ENCODE measurements at places on chromosomes 12 and 14.

DNA sequence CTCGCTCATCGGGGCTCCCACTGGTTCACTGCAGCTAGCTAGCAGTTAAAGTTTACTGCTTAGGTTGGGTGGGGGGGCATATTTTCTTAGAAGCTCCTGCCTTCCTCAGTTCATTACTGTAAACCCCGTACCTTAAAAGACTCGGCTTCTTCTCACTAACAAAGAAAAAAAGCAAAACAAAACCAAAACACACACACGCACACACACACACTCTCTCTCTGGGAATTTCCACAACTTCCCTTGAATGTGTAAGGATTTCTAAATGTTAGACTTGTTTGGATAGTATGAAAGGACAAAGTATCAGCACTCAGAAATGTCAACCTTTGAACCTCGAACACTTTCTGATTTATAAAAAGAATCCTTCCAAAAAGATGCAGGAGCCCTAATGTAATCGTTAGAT is 927 bp downstream of the PTHLH start:
- DNase-seq: no peak

DNA sequence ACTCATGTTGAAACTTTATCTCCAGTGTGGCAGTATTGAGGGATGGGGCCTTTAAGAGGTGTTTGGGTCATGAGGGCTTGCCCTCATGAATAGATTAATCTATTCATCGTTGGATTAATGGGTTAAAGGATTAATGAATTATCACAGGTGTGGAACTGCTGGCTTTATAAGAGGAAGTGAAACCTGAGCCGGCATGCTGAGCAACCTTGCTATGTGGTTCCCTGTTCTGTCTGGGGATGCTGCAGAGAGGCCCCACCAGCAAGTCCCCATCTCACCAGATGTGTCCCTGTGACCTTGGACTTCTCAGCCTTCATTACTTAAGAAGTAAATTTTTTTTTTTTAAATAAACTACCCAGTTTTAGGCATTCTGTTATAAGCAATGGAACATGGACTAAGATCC is 109.6 kb downstream of the DYRK2 start:
- DNase-seq: no peak

DNA sequence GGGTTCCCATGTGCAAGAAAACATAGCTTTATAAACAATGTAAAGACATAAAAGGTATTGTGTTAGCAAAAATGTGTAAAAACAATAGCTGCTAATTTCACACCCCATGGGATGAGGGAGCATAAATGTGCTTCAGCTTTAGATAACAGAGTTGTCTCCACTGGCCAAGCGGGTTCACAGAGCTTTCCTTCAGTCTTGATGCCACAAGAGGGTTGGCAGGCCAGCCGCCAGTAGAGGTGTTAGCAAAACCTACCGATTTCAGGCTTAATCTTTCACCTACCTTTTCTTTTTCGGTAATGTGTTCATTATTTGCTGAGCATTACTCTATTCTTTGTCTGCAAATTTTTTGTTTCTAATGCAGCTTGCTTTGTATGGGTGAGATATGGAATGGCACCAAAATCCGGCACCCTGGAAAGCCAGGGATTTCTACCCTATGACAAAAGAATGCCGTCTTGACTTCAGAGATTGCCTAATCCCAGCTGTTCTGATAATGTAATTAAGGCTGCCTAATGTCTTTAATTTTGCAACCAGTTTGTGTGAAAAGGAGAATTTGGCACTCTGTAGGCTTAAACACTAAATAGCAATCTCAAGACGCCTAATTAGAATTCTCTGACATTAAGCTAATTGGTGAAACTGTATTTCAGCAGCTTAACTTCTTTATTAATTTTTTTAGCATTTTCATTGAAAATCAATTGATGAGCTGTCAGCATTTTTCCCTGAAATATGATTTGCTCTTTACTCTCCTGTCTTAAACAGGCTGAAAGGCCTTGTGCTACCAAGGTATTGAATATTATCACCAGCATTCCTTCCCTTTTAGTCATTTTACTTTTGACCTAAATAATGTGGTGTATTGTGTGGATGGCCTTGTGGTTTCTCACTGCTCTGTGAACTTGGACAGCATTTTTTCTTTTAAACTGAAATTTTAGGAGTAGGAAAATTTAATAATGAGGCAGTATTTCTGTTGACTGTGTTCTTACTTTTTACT is 60.7 kb downstream of the POLR3B start:
- no peak for DNase-seq

DNA sequence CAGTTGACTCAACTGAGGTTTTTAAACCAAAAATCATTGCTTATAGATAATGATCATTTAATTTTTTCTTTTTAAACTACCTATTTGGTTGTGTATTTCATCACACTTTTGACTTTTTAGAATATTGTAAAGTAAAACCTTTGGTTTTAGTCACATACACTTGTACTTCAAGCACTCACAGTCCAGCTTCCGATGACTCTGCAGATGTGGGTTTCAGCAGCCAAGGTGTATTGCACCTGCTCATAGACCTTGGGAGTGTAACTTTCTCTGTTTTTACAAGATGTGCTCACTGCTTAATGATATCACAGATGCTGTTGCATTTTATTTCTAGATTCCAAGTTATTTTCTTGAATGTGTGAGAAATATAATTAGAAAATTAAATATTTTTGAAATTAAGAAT is 188.3 kb upstream of the SLC38A2 start:
- no peak for DNase-seq

DNA sequence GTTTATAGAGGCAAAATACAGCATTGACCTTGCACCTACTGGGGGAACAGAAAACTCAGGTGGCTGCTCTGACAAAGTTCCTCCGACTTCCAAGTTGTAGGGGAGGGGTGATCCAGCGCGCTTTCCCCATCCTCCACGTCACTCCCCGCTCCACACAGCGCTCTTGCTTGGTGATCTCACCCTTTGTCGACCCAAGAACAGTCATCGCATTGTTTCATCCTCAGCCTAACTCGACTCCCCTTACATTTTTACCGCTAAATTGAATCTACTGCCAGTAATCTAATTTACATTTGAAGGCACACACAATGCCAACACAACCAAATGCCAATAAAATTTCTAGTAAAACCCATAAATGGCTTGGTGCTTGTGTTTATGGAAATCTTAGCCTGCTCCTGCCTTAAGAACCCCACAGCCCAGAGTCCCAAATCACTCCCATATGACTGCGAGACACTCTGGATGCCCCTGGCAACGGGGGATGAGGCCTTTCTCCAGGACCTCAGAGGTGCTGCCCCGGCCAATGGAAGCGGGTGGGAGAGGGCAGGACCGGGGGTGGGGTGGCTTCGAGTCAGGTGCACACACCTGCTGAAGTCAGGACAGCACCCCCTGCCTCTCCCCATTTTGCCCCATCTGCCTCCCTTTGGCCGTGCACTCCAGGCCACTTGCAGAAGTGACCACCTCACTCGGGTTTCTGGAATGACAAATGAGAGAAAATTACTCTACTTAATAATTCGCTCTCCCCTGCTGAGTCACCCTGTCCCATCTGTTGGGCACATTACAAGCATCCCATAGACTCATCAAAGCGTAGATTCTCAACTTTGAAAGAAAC is 98.2 kb upstream of the GSC start:
- DNase-seq: no peak

- DNase-seq: no peak
These were observed 22.3 kb downstream of the IFT43 start for GRCh38 chr14:76007852-76008251.

- no peak for DNase-seq
These were observed 17.0 kb downstream of the TMCC3 start for GRCh38 chr12:94633401-94633800.

DNA sequence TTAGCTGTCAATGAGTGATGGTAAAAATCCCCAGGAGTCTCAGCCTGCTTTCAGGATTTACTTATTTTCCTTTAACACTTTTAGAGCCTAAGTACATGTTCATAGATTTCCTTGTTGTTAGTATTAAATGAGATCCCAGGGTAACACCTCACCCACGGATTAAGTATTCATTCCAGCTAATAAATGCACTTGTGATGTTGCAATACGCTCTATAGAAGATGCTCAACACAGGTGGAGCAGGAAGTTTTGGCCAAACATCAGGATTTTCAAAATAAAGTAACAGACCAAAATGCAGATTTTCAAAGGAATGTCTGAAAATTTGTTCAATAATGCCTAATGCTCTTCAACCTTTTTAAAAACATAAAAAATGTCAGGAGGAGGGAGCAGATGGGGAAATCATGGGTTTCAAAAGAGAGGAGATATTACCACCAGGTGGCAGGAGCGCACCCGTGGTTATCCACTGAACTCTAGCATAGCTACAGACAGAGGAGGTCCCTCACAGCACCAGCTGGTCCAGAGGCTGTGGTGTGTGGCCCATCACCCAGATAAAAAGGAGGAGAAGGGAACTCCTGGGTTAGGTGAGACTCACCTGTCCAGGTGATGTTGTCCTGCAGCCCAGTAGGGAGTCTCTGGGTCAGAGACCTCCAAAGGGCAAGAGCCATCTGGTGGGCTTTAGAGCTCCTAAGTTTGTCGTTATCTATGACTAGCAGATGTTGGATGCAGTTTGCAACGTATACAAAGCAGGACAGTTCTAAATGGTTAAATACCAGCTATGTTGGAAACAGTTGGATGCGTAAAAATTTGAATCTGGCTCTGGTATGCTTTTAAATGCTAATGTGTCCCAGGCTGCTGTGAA is 1158.4 kb upstream of the TMEM132C start:
- peak; percentile 56 for DNase-seq

DNA sequence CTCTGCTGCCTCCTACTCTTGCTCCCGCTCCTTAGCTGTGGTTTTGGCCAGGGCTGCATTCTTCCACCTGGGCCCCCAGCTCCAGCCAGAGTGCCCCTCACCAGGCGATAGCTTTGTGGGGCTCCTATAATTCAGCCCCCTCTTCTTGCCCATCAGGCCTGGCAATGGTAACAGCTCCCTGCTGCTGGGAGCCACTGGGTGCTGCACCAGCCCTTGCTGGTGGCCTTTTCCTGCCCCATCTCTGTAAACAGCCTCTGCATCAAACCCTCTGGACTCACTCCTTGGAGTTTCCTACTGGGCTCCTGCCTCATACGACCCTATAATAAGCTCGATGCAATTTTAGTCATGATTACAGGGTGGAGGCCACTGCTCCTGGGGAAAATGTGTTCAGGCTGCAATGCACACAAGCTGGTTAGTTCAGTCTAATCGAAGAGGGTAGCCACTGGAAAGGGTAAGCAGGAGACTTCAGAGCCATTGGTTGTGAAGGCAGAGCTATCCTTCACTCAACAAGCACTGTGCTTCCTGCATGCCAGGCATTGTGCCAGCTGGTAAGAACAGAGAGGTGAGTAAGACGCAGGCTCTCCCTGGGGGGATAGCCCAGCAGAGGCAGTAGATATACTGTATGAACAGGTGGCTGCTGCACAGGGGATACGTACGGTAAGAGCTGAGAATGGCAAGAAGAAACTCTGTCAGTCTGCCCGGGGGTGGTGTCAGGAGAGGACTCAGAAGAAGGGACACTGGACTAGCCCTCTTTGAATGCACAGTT is 24.7 kb downstream of the CLMN start:
- no peak for DNase-seq

- DNase-seq: no peak
These were observed 240.6 kb downstream of the SLC25A21 start for GRCh38 chr14:36931791-36932190.

DNA sequence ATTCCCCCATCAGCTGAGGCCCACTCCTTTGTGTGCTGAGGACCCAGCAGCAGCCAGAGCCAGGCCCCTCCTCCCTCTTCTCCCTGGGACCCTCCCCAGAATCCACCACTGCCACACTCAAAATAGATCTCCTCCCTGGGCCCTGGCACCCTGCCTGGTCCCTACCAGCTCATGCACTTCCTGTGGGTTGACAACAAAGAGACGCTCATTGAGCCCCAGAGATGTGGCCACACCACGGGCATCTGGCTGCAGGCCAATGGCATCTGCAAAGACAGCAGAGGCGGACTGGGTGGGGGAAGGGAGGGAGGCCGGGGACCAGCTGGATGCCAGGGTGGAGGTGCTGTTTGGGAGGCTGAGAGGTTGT is 16.0 kb upstream of the ENDOU start:
- DNase-seq: peak; percentile 60

DNA sequence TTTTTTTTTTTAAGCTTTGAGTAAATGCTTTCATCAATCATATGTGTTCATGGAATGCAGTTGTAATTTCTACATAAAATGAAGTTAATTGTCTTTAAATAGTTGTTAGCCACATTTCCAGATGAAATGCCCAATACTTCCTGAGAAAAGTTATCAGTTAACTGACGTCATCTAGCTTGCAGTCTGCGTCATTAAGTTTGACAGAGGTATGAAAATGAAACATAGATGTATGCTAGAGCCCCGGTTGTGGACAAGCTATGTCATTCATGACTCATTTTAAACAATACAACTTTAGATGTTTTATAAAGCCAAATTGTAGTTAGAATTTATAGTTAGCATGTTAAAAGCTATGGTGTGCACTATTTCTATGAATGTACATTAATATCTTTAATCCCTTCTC is 90.7 kb downstream of the PLEKHA5 start:
- no peak for DNase-seq

- DNase-seq: no peak
These were observed 131.2 kb upstream of the C14orf180 start for GRCh38 chr14:104448321-104448720.

DNA sequence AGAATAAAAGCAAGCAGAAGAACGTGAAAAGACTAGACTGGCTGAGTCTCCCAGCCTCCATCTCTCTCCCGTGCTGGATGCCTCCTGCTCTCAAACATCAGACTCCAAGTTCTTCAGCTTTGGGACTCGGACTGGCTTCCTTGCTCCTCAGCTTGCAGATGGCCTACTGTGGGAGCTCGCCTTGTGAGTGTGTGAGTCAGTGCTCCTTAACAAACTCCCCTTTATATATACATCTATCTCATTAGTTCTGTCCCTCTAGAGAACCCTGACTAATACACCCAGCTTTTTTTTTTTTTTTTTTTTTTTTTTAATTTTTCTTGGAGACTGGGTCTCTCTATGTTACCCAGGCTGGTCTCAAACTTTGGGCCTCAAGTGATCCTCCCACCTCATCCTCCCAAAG is 46.9 kb downstream of the ACTN1 start:
- no peak for DNase-seq

GRCh38 chr12:118680356-118680963 is 300.9 kb upstream of the SRRM4 start:
- DNase-seq: no peak

- no peak for DNase-seq
These were observed 270.3 kb downstream of the NRXN3 start for GRCh38 chr14:78440356-78440894.

- peak; percentile 52 for DNase-seq
These were observed 5.5 kb downstream of the AMN start for GRCh38 chr14:102927878-102928411.

Measured in activated T-cell treated with anti-CD3 and anti-CD28 coated beads, Interleukin-2, amount 50 U/mL, for 24 hours (primary cell).